ENCODE measurements at places on chromosomes 13 and 19.

DNA sequence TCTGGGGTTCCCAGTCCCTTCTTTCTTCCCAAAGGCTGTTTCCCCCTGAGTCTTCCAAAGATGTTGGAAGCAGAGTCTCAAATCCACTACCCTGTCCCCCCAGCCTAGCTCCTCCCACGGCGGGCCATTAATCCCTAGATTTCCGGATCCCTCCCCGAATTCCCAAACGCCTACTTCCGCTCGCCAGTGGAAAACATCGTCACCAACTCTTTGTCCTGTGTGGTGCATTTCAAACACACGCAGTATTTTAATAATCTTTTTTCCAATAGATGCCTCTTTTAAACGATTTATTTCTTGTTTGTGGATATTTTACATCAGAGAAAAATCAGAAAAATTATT, 610 bp downstream of the ZNF791 start:
- DNase-seq: no peak

- no peak for DNase-seq
These were observed 64.9 kb downstream of the TNFSF11 start for GRCh38 chr13:42638886-42639285.

DNA sequence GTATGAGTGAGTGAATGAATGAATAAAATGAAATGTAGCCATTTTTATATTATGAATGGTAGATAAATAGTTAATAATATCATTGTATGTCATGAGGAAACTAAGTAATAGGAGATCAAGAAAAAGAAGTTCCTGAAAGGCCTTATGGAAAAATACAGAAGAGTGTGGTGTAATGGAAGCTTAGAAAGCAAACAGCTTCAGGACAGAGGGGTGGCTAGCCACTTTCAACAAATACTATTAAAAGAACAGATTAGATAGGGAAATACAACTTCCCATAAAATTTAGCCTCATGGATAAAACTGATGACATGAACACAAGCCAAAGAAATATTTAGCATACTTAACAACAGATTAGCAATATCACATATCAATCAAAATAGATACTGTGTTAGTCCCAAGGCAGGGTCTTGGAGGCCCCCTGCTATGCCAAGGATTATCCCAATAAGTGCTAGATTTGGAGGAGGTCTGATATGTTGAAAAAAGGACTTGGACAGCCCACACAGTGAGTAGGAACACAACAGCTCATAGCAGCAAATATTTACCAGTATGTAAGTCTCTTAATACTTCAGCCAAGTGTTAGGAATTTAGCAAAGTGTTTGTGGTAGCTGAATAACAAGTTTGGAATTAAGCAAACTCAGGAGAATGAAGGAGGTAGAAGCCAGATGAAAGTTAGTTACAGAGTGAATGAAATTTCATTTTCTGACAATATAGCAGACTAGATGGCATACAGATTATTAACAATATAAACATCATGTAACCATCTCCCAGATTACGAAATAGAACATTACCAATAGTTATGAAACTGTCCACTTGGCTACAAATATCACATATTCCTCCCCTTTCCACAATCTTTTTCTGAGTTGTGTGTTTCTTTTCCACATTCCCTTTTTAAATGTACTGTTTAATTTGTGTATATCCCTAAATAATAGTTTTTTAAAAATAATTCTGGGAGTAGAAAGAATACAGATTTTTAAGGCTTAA, 1632.0 kb downstream of the PCDH9 start:
- DNase-seq: no peak

DNA sequence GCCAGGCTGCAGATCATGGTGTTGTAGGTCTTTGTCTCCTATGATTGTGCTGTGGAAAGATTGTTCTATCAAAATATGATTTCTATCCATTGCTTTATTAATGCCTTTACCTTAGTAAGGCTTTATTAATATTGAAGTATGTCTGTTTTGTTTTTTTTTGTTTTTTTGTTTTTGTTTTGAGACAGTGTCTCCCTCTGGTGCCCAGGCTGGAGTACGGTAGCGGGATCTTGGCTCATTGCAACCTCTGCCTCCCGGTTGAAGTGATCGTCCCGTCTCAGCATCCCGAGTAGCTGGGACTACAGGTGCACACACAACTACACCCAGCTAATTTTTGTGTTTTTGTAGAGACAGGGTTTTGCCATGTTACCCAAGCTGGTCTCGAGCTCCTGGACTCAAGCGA, 7.7 kb downstream of the IRGC start:
- DNase-seq: no peak

GRCh38 chr19:57759096-57759495, 10.4 kb upstream of the ZNF586 start:
- no peak for DNase-seq

DNA sequence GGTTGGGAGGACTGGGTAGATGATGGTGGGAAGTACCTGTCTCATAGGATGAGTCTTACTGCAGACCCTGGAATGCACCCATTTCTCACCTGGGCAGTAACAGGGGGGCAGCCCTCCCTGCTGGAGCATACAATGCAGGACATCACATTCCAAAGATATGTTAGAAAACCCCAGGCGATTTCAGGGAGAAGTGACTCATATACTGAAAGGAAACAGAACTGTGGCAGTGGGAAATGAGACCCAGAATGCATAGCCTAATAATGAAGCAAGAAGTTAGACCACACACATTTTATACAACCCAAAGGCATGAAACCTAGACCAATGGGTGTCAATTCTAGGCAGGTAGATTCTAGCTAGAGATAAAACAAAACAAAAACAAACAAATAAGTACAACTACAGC, 402.7 kb downstream of the IRS2 start:
- DNase-seq: no peak

DNA sequence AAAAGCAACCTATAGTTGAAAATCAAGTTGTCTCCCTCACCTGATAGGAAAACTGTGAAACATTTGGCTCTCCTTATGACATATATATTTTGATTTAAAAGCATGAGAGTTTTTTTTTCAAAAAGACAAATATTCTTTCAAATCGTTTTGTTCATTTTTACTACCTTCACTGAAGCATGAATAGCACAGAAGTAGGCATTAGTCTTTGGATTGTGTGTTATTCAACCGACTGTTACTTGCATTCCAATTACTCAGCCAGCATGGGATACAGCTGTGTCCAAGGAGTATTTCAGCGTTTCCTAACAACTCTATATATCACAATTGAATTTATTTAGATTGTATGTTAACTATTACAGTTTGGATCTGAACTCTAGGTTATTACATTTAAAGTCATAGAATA, 135.2 kb downstream of the PCDH9 start:
- DNase-seq: no peak

DNA sequence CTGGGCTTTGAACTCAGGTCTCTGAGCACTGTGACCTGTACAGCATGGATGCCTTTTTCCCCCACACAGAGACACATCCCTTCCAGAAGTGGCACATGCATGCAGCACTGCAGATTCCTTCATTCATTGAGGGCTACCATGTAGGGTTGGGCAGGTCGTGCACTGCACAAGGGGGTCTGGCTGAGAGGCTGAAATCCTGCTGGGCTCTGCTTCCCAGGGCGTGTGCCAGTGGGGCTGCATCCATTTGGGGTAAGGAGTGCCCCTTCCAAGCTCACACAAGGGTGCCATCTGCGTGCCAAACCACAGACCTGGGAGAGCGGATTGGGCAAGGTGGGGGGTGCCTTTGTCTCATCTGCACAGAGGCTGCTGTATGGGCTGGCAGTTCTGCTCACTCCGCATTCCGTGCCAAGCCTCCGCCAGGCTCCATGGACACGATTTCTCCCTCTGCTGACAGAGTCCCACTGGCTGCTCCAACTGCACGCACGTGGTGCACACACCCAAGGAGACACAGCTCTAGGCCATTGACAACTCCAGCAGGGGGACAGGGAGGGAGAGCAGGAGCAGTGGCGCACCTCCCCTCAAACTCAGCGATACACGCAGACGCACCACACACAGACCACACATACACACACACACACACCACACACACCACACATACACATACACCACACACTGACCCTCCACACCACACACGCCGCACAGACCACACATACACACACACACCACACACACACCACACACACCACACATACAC, 4.5 kb upstream of the SHISA7 start:
- no peak for DNase-seq

DNA sequence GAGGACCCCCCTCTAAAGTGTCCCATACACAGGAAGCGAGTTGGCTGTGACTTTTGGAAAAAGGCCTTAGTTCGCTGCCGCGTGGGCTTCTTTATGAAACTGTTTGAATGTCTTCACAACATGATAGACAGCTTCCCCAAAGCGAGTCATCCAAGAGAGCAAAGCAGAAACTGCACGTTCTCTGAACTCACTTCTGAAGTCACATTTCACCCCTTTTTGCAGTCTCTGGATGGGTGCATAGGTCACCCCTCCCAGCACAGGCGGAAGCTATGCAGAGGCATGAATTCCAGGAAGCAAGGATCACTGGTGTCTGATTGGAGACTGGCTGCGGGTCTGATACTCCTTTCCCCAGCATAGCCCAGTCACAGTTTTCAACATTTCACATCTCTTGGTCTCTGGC, 10.6 kb downstream of the GPI start:
- DNase-seq: no peak

All from cerebellar nuclear complex (tissue), 1 donor.